ENCODE measurements at places on chromosomes 2 and 18. TPM values are rescaled to one million over a fixed set of nuclear protein-coding genes. Genes with fewer than 3 reads are reported as not detected.

CYRIA gene
- 26.4 TPM for total RNA-seq

- DNase-seq, result peak; percentile 9
Measured at GRCh38 chr2:38113981-38114708, 38.2 kb upstream of the CYP1B1 start.

DNA sequence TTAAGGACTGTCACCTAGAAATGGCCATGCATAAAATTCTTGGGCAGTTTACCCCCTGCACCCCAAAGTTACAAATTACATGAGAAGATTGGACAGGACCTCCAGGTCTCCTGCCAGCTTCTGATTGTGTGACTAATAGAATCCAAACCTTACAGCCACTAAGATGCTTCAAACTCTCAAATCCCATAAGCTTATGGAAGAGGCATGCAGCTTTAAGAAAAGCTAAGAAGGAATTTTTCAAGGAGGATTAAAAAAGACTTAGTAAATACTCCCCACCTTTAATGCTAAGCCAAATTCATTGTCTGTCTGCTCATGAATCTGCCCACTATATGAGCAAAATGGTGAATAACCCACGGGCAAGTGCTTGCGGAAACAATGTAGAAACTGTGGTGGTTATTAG lies 86.3 kb downstream of the MAIP1 start:
- DNase-seq, result no peak

PPP4R3B gene
- total RNA-seq, result 36.3 TPM

GRCh38 chr2:129744649-129745048 lies 234.8 kb upstream of the RAB6C start:
- DNase-seq, result no peak

DNA sequence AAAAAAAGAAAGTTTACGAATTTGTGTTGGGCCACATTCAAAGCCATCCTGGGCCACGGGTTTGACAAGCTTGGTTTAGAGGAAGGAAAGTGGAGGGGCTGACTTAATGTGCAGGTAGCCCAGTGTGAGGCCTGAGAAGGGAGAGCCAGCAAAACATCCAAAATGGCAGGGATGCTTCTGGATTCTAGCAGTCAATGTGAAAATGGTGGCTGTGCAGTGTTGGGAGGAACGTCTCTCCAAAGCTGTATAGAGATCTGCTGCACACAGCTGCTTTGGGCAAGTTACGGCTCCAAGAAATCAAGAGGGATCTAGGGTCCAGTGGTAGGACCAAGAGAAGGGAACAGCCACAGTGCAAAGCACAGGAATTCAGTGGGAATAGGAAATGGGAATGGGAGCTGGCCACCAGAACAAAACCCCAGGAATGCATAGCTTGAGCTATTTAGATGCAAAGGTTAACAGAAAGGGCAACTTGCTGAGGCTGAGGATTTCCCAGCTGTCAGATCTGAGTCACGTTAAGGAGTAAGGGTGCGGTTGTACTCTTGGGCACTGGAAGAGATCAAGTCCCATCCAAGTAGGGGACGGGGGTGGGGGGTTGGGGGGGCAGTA lies 70.6 kb downstream of the B3GNT2 start:
- no peak for DNase-seq

GRCh38 chr2:133884739-133885381 lies 316.6 kb upstream of the NCKAP5 start:
- peak; percentile 34 for DNase-seq

SERPINB13 gene
- not detected for total RNA-seq

DNA sequence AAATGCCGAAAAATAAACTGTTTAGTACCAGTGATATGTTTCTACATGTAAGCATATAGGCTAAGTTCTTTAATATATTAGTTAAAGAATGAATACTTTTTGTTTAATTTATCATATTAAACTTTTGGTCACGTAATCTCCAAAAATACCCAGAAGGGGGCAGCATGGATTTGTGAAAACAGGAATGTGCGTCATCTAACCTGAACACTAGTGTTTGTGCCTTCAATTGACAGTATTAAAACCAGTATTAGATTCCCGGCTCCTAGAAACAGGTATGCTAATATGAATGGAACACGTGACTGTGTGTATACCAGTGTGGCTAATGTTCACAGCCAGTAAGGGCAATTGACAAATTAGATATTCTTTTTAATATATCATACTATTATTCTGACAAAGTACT lies 51.8 kb downstream of the WDR7 start:
- peak; percentile 55 for DNase-seq

PROM2 gene
- total RNA-seq, result 0.22 TPM

- DNase-seq, result no peak
Measured at GRCh38 chr18:8944871-8945245, 157.6 kb upstream of the NDUFV2 start.

DNA sequence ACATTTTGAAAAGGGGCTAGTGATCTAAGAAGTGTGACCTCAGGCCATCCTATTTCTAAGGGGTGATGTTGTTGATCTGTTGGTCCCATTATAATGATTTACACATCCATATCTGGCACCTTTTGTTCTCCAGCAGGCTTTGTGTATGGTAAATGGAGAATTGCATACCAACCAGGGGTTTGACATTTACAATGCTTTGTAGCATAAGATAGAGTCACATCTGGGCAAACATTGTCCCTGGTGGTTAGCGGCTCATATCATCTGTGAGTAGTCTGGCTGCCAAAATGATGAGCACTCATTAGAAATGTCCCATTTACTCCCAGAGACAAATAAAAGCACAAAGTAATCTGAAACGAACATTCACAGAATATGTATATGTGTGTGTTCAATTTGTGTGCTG lies 1775.5 kb upstream of the CELF4 start:
- no peak for DNase-seq

CDK5R2 gene
- total RNA-seq, result not detected

DNA sequence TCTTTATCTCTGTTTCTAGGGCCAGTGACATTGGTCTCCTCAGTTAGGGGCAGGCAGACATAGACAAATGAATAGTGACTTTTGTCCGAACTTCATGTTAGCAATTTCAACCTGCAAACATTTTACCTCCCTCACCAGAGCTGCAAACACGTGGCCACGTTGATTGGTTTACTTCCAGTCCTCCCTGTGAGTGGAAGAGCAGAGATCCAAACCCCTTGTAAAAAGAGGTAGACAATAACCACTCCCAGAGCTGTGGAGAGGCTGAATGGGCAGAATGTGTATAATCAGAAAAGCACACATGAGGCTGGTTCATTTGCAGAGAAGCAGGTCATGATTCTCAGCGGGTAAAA lies 31.1 kb downstream of the CTIF start:
- DNase-seq, result no peak

All from lung microvascular endothelial cell (primary cell).